ENCODE measurements at places on chromosomes 6 and 20. TPM values are rescaled to one million over a fixed set of nuclear protein-coding genes. Genes with fewer than 3 reads are reported as not detected.

Gene LGSN
- not detected for total RNA-seq

Gene METTL24
- total RNA-seq, result 2.0 TPM

Gene CCDC170
- total RNA-seq, result not detected

Gene SOD2
- total RNA-seq, result 205 TPM

Gene BTN3A1
- total RNA-seq, result 7.7 TPM

Gene IBTK
- 8.8 TPM for total RNA-seq

- H3K36me3 ChIP-seq, result no peaks in the 10 kb centered on the region
- H3K4me1 ChIP-seq, result no peaks in the 10 kb centered on the region
- no peak overlapping the region for H3K27ac ChIP-seq
- H3K4me3 ChIP-seq, result no peak overlapping the region
- H3K27me3 ChIP-seq, result no peaks in the 10 kb centered on the region
Measured at GRCh38 chr6:20028562-20028961, 183.7 kb downstream of the MBOAT1 start.

DNA sequence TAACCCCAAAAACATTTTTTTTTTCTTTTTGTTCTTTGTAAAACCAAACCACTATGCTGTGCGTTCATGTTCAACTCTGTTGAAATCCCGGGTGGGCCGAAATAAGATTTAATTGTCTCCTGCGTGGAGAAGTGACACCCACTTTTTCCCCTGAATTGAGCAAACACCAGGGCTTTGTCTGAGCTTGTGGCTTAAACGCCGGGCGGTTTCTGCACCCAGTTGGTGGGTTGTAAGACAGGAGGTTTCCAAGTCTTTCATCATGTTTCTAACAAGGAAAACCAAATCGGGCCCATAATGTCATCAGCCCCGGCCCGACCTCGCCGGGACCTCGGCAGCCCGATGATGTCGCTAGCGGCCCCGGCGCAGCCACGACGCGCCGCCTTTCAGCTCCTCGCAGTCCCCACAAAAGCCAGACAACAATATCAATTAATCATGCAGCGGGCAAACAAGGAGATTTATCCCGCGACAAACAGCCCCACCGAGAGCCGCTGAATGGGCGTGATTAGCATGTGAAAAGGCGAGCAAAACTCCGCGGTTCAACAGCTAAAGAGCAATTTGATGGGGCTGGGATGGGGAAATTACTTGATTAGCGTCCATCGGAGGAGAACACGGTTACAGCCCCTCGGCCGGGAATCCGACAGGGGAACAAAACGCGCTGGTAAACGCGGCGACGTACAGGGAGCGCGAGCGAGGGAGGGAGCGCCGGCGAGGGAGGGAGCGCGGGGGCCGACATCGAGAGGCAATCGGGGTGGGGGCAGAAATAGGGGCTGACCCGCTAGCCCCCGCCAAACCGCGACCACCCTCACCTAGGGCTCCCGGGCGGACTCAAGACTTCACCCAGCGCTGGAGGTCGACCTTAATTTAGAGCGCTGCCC is 5.3 kb downstream of the LINC00237 start:
- H3K27ac ChIP-seq, result no peak overlapping the region
- H3K4me1 ChIP-seq, result peaks cover 26% of the 10 kb centered on the region
- H3K36me3 ChIP-seq, result no peaks in the 10 kb centered on the region
- H3K27me3 ChIP-seq, result peaks cover 38% of the 10 kb centered on the region

DNA sequence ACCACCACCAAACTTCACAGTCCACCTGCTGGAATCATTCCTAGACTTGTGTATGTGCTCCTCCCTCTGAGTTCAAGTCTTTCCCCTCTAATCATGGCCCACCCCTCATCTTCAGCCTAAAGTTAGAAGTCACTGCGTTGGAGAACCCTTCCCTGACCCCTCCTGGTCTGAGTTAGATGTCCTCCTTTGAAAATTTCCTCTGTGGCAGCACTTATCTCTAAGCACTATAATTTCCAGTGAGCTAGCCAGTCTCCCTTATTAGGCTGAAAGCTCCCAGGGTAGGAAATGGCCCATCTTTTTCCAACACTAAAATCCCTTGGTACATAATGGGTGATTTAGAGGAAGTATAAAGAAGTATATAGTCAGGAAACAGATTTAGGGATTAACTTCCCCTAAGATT is 63.2 kb downstream of the SESN1 start:
- no peak for DNase-seq
- H3K36me3 ChIP-seq, result no peaks in the 10 kb centered on the region
- H3K27ac ChIP-seq, result no peak overlapping the region
- H3K27me3 ChIP-seq, result no peaks in the 10 kb centered on the region

DNA sequence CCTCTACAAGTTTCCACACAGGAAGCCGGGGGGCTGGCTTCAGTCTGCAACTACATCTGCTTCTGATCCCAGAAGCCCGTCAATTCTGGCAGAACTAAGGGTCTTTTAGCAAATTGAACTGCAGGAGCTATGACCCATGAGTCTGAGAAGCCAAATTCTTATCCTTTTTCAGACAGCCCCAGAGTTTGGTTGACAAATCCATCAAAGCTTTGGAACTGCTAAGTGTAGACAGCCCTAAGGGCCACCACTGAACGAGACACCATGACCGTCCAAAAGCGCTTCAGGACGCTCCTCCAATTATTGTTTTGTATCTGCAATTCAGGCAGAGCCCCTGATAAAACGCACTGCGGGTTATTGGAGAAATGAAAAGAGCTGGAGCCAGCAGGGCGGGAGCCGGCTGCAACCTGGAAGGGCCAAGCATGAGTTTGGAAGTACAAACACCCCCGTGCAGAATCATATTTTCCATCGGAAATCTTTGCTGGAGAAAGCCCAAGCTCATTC is 67.1 kb downstream of the GNAS-AS1 start:
- no peaks in the 10 kb centered on the region for H3K4me1 ChIP-seq
- no peak for DNase-seq
- H3K4me3 ChIP-seq, result no peak overlapping the region
- H3K27ac ChIP-seq, result no peak overlapping the region
- no peaks in the 10 kb centered on the region for H3K27me3 ChIP-seq
- no peaks in the 10 kb centered on the region for H3K36me3 ChIP-seq

- H3K27me3 ChIP-seq, result no peaks in the 10 kb centered on the region
- no peak for DNase-seq
- H3K4me3 ChIP-seq, result no peak overlapping the region
- no peaks in the 10 kb centered on the region for H3K36me3 ChIP-seq
- H3K4me1 ChIP-seq, result no peaks in the 10 kb centered on the region
Measured at GRCh38 chr6:109284675-109285074, 97.6 kb downstream of the CD164 start.

DNA sequence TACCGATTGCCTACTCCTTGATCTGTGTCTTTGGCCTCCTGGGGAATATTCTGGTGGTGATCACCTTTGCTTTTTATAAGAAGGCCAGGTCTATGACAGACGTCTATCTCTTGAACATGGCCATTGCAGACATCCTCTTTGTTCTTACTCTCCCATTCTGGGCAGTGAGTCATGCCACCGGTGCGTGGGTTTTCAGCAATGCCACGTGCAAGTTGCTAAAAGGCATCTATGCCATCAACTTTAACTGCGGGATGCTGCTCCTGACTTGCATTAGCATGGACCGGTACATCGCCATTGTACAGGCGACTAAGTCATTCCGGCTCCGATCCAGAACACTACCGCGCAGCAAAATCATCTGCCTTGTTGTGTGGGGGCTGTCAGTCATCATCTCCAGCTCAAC is 13.5 kb downstream of the CCR6 start:
- no peaks in the 10 kb centered on the region for H3K4me1 ChIP-seq
- DNase-seq, result no peak
- no peak overlapping the region for H3K27ac ChIP-seq
- H3K27me3 ChIP-seq, result no peaks in the 10 kb centered on the region
- H3K4me3 ChIP-seq, result no peak overlapping the region

GRCh38 chr6:107679457-107679856 is 144.7 kb downstream of the SCML4 start:
- H3K27me3 ChIP-seq, result no peaks in the 10 kb centered on the region
- DNase-seq, result no peak
- no peak overlapping the region for H3K4me3 ChIP-seq
- H3K27ac ChIP-seq, result no peak overlapping the region
- H3K4me1 ChIP-seq, result no peaks in the 10 kb centered on the region

- H3K4me3 ChIP-seq, result no peak overlapping the region
- H3K36me3 ChIP-seq, result no peaks in the 10 kb centered on the region
- no peak for DNase-seq
- no peaks in the 10 kb centered on the region for H3K27me3 ChIP-seq
Measured at GRCh38 chr6:116385921-116386320, 15.2 kb downstream of the DSE start.

DNA sequence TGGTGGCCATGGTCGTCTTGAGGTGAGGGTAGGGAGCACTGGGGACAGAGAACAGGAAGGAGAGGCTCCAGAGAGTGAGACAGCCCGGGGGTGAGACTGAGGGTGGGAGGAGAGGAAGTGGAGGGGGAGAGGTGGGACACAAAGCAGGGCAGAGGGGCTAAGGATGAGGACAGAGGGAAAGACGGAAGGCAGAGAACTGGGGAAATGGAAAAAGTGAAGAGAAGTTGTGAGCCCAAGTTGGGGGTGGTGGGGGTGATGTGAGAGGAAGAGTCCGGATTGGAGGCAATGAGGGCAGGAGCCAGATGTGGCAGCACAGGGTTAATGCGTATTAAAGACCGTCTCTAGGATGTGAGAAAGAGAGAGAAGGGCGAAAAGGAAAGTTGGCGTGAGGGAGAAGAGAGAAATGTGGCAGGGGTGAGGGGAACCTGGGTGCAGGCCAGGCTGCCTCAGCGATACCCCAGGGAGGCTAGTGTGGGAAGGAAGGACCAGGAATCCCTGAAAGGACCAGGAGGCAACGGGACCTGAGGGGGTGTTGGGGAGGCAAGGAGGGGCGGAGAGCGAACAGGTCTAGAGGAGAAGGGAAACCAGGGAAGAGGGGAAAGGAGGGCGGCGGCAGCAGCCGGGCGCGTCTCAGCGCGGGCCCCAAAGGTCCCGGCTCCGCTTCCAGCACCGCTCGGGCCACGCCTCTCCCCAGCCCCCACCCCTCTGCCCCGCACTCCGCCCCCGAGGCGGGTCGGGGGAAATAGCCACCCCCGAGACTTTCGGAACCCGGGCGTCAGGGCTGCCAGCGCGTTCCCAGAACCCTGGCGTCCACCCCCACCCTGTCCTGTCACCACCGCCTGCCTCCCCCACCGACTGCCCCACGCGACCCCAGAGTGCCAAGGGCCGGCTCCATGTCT is at the start of gene PPP1R18:
TSS of gene PPP1R18 (minus strand) at position 637 of the 899 bp plus-strand sequence. CDS start at position 10, 627 bp downstream.
- no peaks in the 10 kb centered on the region for H3K27me3 ChIP-seq
- no peaks in the 10 kb centered on the region for H3K36me3 ChIP-seq

DNA sequence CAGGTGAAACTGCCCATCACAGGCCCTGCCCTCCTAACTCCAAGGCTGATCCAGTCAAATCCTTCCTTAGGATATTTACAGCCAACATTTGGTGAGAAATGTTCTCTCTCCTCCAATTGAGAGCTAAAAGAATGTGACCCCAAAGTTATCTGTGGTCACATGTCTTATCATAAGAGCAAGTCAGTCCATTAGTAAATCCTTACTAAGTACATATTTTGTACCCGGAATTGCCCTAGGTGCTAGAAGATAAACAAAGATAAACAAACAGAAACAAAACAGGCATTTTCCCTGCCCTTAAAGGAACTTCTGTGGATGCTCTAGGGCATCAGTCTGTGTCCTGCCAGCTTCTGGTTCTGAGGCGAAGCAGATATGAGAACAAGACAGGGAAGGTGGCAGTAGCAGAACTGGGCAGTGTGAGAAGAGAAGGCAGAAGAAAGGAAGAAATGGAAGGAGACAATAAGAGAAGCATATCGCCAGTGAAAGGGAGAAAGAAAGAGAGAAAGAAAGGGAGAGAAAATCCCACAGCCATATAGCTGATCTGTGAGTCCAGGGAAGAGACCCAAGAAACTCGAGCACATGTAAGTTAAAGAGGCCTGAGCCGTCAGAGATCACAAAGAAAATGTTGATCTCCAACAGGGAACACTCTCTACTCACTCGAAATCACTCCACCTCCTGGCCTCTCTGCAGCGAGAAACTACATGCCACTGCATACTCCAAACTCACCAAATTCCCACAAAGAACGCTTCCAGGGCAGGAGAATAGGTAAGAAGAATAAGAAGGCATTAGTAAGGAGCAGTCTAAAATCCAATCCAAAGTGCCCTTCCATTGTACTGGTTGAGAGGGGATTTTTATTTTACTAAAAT is 41.7 kb downstream of the CDK5RAP1 start:
- no peak for DNase-seq
- no peaks in the 10 kb centered on the region for H3K27me3 ChIP-seq
- no peaks in the 10 kb centered on the region for H3K4me1 ChIP-seq
- no peak overlapping the region for H3K27ac ChIP-seq
- no peak overlapping the region for H3K4me3 ChIP-seq
- peaks cover 46% of the 10 kb centered on the region for H3K36me3 ChIP-seq
